ENCODE measurements at places on chromosomes 6 and 20. TPM values are rescaled to one million over a fixed set of nuclear protein-coding genes. Genes with fewer than 3 reads are reported as not detected.
A peak's percentile ranks its signal among the peaks of the same experiment; 100 is the strongest.

DNA sequence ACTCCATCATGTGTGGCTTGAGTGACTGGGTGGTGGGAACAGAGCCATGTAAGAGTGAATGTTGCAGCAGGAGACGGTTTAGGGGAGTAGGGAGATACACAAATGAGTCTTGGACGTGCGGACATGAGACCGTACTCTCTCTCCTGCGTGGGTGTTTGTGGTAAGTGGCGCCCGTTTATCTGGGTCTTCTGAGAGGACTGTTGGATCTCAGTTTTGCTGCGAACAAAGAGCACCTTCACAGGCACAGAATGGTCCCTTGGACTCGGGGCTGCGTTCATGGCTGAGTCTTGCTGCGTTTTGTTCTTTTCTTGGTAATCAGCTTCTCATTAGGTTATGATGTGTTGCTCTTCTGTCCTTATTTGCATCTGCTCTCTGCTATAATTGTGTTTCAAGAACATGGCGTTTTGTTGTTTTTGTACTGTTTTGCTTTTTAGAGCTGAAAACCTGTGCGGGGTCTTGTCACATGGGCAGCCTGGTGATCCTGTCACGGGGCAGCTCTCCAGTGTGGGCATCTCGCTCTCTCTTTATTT, 28.5 kb downstream of the STK35 start:
- no peak overlapping the region for H3K27ac ChIP-seq
- no peak overlapping the region for H3K4me3 ChIP-seq
- no peaks in the 10 kb centered on the region for H3K36me3 ChIP-seq
- no peak for DNase-seq
- peaks cover 14% of the 10 kb centered on the region for H3K4me1 ChIP-seq

GRCh38 chr6:46014511-46015118, 1.0 kb downstream of the CLIC5 start:
- no peak for DNase-seq
- H3K27ac ChIP-seq: no peak overlapping the region
- H3K27me3 ChIP-seq: peaks cover 3% of the 10 kb centered on the region
- H3K4me1 ChIP-seq: no peaks in the 10 kb centered on the region
- no peaks in the 10 kb centered on the region for H3K36me3 ChIP-seq
- peak overlapping the region; percentile 47 for H3K4me3 ChIP-seq

GRCh38 chr20:41133709-41134361, 3.5 kb upstream of the PLCG1 start:
- H3K27ac ChIP-seq: peak overlapping the region; percentile 8
- no peaks in the 10 kb centered on the region for H3K36me3 ChIP-seq
- H3K4me3 ChIP-seq: no peak overlapping the region
- peak; percentile 54 for DNase-seq

TP53INP2 gene
- total RNA-seq: 4.7 TPM

- no peaks in the 10 kb centered on the region for H3K27me3 ChIP-seq
- no peak for DNase-seq
- H3K36me3 ChIP-seq: no peaks in the 10 kb centered on the region
- no peaks in the 10 kb centered on the region for H3K4me1 ChIP-seq
Observed at GRCh38 chr6:106866875-106867658, 107.5 kb downstream of the CD24 start.

PROKR2 gene
- total RNA-seq: not detected

GRCh38 chr6:53202052-53202451, 53.4 kb upstream of the GCM1 start:
- no peaks in the 10 kb centered on the region for H3K27me3 ChIP-seq
- H3K4me3 ChIP-seq: no peak overlapping the region
- H3K36me3 ChIP-seq: no peaks in the 10 kb centered on the region
- no peak overlapping the region for H3K27ac ChIP-seq

DNA sequence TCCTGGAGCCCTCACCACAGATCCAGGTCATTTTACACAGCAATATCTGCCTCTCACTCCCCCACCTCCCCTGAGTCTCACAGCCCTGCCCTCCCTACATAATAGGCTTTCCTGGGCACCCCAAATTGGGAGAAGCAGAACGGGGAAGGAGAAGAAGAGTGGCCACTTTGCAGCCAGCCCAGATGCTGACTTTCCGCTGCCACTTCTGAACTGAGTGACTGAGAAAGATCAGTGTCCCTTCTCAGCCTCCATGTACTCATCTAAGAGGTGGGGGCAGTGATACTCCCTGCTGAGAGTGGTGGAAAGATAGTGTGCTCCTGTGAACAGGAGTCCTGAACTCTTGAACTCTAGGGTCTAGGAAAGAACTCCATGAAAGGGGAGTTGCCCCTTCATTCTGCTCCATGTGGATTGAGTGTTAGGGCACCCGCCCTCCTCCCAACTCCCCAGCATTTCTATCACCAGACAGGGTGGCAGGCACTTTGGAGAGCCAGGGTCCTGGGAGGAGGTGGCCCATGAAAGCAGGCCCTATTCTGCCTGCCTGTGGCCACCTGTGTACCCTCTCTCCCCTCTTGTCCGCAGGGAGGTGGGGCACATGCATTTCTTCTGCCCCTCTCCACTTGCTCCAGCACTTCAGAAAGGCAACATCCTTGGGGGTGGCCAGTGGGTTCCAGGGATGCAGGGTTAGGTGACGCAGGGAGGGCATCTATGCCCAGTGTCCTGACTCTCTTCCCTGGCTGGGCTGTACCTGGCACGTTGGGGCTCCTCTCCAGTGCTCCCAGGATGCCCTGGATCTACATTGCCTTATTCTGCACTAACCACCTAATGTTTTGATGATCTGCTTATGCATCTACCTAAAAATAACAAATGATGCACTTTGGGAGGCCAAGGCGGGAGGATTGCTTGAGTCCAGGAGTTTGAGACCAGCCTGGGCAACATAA, 38.3 kb upstream of the MRPS18A start:
- no peaks in the 10 kb centered on the region for H3K36me3 ChIP-seq
- DNase-seq: no peak
- no peak overlapping the region for H3K4me3 ChIP-seq
- peaks cover 17% of the 10 kb centered on the region for H3K4me1 ChIP-seq
- peak overlapping the region; percentile 68 for H3K27ac ChIP-seq

GRCh38 chr6:15659181-15659580, 3.6 kb downstream of the DTNBP1 start:
- no peak overlapping the region for H3K4me3 ChIP-seq
- no peaks in the 10 kb centered on the region for H3K27me3 ChIP-seq
- peaks cover 5% of the 10 kb centered on the region for H3K4me1 ChIP-seq
- no peak overlapping the region for H3K27ac ChIP-seq
- peaks cover 2% of the 10 kb centered on the region for H3K36me3 ChIP-seq
- no peak for DNase-seq

DNA sequence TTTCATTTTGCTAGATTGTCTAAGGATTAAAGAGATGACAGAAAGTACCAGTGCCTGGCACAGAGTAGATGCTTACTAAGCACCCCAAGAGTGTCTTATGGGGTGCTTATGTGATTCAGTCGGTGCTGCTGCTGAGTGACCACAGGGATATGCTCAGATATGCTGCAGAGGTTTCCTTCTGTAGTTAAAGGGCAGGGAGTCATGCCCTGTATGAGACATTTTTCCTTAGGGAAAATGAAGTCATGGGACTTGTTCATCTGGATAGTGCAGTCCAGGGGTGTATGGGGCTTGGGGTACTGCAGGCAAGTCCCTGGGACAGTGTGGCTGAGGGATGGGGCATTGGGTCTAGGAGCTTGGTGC, 25.1 kb downstream of the TOX2 start:
- H3K27me3 ChIP-seq: no peaks in the 10 kb centered on the region
- no peaks in the 10 kb centered on the region for H3K4me1 ChIP-seq
- no peak overlapping the region for H3K27ac ChIP-seq

ATP6V1G2 gene
- 0.44 TPM for total RNA-seq

GRCh38 chr6:64683682-64684081, 1023.3 kb downstream of the EYS start:
- no peak overlapping the region for H3K27ac ChIP-seq
- H3K4me1 ChIP-seq: no peaks in the 10 kb centered on the region
- no peaks in the 10 kb centered on the region for H3K36me3 ChIP-seq
- no peak for DNase-seq
- no peak overlapping the region for H3K4me3 ChIP-seq

- no peak overlapping the region for H3K4me3 ChIP-seq
- no peaks in the 10 kb centered on the region for H3K27me3 ChIP-seq
- no peak overlapping the region for H3K27ac ChIP-seq
- no peak for DNase-seq
Observed at GRCh38 chr20:43385914-43386313, 71.8 kb upstream of the SRSF6 start.

DNA sequence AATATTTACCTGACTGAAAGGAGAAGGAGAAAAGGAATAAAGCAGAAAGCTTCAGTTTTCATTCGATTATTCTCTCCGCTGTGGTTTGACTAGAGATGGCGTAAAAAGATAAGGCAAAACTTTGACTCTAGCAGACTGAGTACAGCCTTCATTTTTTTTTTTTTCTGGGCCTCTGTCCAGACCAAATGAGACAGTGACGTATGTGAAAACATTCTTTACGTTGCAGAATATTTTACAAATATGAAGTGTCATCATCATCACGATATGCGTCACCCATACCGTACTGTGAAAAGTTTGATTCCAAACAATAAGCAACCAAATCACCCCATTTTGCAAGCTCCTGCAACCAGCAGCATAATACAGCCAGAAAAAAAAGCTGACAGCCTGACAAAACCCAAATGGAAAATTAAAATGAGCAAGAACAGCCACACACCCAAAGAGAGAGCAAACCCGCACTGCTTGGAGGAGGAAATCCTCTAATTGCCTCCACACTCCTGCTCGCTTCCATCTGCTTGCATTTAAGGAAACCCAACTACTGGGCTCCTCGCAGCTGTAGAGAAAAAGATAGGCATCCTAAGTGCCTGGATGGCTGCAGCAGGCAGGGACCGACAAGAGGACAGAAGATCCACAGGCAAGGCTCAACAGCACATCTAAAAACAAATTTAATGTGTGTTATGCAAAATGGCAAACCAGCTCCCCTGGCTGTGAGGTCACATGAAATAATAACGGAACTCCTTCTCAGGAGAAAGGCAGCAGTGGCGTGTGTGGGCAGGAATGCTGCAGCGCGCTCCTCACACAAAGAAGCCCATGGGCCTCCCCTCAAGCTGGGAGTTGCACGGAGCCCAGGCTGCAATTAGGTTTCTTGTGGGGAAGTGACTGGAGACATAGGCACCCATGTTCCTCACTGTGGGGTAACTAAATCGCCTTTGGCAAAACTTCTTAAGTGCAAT, 113.1 kb downstream of the FYN start:
- H3K27ac ChIP-seq: peak overlapping the region; percentile 53
- no peaks in the 10 kb centered on the region for H3K36me3 ChIP-seq
- H3K4me1 ChIP-seq: no peaks in the 10 kb centered on the region
- no peak overlapping the region for H3K4me3 ChIP-seq
- H3K27me3 ChIP-seq: no peaks in the 10 kb centered on the region

- H3K27ac ChIP-seq: peak overlapping the region; percentile 72
- H3K36me3 ChIP-seq: no peaks in the 10 kb centered on the region
- no peak for DNase-seq
Observed at GRCh38 chr20:18404172-18404571, 62.7 kb downstream of the DZANK1 start.
